ENCODE measurements at places on chromosomes 13 and 19. TPM values are rescaled to one million over a fixed set of nuclear protein-coding genes. Genes with fewer than 3 reads are reported as not detected.
A peak's percentile ranks its signal among the peaks of the same experiment; 100 is the strongest.

ZNF700 gene
- total RNA-seq, result 18.9 TPM

TPTE2 gene
- total RNA-seq, result not detected

CDC42EP5 gene
- total RNA-seq, result not detected

FLT3LG gene
- total RNA-seq, result 258 TPM

DAPK3 gene
- total RNA-seq, result 51.2 TPM

GRCh38 chr13:104823709-104824108 lies 1711.8 kb downstream of the EFNB2 start:
- H3K4me1 ChIP-seq, result no peaks in the 10 kb centered on the region
- no peaks in the 10 kb centered on the region for H3K36me3 ChIP-seq
- H3K4me3 ChIP-seq, result no peak overlapping the region
- H3K27ac ChIP-seq, result no peak overlapping the region

DNA sequence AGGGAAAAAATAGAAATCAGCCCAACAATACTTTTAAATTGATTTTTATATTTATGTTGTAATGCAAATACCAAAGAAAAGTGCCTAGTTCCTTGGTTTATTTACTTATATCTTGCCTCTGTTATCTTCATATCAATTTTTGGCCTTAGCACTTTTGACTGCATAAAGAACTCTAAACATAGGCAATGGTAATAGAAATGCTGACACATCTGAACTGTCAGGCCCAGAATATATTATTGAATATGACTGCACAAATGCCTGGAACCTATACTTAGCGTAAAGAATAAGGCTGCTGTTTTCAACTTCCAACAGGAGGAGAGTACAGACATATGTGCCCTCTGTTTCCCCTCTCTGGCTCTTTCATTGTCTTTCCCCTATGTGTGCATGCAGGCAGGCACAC lies 91.1 kb downstream of the DNAJC15 start:
- no peak overlapping the region for H3K27ac ChIP-seq
- DNase-seq, result no peak
- no peak overlapping the region for H3K4me3 ChIP-seq
- H3K36me3 ChIP-seq, result no peaks in the 10 kb centered on the region

DNA sequence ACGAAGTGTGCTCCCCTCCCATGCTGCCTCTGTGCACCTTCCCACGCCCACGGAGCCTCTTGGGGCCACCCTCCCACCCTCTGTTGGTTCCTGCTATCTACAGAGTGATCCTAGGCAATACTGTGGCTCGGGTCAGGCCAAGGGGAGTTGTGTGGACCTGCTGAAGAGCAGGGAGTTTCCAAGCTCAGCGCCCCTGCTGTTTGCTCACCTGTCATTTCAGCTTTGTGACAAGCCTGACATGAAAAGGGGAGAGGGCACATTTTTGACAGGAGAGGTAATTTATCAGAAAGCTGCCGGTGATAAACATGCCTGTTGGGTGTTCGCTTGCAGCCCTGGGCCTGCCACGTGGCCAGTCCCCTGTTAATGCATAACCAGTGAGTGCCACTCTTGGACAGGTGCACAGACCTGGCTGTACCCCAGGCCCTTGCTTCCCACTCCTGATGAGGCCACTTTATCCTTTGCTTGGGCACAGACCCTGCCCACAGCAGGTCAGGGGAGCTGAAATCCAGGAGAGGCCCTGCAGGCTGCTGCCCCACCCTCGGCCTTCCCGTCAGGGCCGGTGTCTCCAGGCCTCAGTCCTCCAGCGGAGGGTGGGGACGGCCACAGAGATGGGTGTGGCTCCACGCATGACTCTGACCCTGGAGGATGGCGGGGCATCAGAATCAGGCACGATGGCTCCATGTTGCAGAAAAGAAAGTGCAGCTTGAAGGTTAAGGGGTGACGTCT lies 201.5 kb upstream of the GPR12 start:
- no peak overlapping the region for H3K4me3 ChIP-seq
- no peaks in the 10 kb centered on the region for H3K4me1 ChIP-seq
- H3K27ac ChIP-seq, result no peak overlapping the region
- no peaks in the 10 kb centered on the region for H3K27me3 ChIP-seq
- H3K36me3 ChIP-seq, result no peaks in the 10 kb centered on the region

- no peak overlapping the region for H3K4me3 ChIP-seq
- H3K27ac ChIP-seq, result no peak overlapping the region
- H3K27me3 ChIP-seq, result no peaks in the 10 kb centered on the region
- DNase-seq, result no peak
- H3K36me3 ChIP-seq, result peaks cover 4% of the 10 kb centered on the region
Observed at GRCh38 chr19:45578861-45579260, 5.7 kb downstream of the OPA3 start.

DNA sequence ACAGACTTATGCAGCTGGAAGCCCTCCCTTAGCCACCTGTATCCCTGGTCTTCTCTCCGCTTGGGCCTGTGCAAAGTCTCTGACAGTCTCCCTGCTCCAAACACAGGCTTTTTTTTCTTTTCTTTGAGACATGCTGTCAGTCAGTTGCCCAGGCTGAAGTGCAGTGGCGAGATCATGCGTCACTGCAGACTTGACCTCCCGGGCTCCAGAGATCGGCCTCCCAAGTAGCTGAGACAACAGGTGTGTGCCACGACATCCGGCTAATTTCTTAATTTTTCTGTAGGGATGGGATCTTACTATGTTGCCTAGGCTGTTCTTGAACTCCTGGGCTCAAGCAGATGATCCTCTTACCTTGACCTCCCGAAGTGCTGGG lies 1.6 kb downstream of the MZF1 start:
- H3K27me3 ChIP-seq, result no peaks in the 10 kb centered on the region
- no peak for DNase-seq
- H3K27ac ChIP-seq, result no peak overlapping the region
- peaks cover 12% of the 10 kb centered on the region for H3K4me1 ChIP-seq
- H3K36me3 ChIP-seq, result peaks cover 5% of the 10 kb centered on the region

GRCh38 chr13:113819341-113819730 lies 44.5 kb downstream of the GAS6 start:
- H3K36me3 ChIP-seq, result peaks cover 3% of the 10 kb centered on the region
- H3K27me3 ChIP-seq, result peaks cover 10% of the 10 kb centered on the region
- no peak for DNase-seq
- H3K27ac ChIP-seq, result no peak overlapping the region

DNA sequence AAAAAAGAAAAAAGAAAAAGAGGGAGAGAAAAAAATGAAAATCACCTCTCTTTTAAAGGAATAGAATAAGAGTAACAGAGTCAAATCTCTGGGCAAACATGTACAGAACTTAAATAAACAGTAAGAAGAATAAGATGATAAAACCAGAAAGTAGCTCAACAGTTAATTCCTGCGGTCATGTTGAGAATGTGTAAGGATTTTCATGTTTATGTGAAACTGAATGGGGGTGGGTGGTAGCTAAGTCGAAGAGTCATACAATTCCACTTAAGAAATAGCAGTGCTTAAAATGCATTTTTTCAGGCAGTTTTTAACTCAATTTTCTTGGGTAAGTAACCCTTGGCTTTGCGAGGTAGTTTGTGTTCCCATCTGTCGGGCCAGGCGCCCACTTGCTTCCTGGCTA lies 60.9 kb downstream of the PEX11G start:
- no peaks in the 10 kb centered on the region for H3K4me1 ChIP-seq
- H3K4me3 ChIP-seq, result no peak overlapping the region
- no peaks in the 10 kb centered on the region for H3K27me3 ChIP-seq
- H3K36me3 ChIP-seq, result peaks cover 65% of the 10 kb centered on the region
- no peak overlapping the region for H3K27ac ChIP-seq
- DNase-seq, result no peak

- peaks cover 65% of the 10 kb centered on the region for H3K4me1 ChIP-seq
- no peaks in the 10 kb centered on the region for H3K36me3 ChIP-seq
- H3K27me3 ChIP-seq, result no peaks in the 10 kb centered on the region
- no peak for DNase-seq
Observed at GRCh38 chr19:2623798-2624197, 78.7 kb downstream of the GNG7 start.

GRCh38 chr19:708154-709143 lies at the start of gene PALM:
PALM (plus strand) TSS chr19:708935; CDS start chr19:709147, 212 bp downstream.
- H3K27ac ChIP-seq, result no peak within 1 kb of the TSS
- DNase-seq, result no peak
- peaks cover 17% of the 10 kb centered on the region for H3K4me1 ChIP-seq
- peaks cover 72% of the 10 kb centered on the region for H3K27me3 ChIP-seq
- H3K4me3 ChIP-seq, result peak within 1 kb of the TSS; percentile 23
- no peaks in the 10 kb centered on the region for H3K36me3 ChIP-seq

GRCh38 chr13:40651866-40652587 lies 14.4 kb downstream of the FOXO1 start:
- peak overlapping the region; percentile 6 for H3K4me3 ChIP-seq
- H3K4me1 ChIP-seq, result peaks cover 32% of the 10 kb centered on the region
- H3K27ac ChIP-seq, result peak overlapping the region; percentile 62
- DNase-seq, result no peak
- H3K36me3 ChIP-seq, result no peaks in the 10 kb centered on the region
- no peaks in the 10 kb centered on the region for H3K27me3 ChIP-seq

- DNase-seq, result no peak
- H3K27ac ChIP-seq, result no peak overlapping the region
- H3K36me3 ChIP-seq, result no peaks in the 10 kb centered on the region
- H3K27me3 ChIP-seq, result peaks cover 17% of the 10 kb centered on the region
- no peak overlapping the region for H3K4me3 ChIP-seq
Observed at GRCh38 chr13:99956473-99957349, 14.9 kb downstream of the ZIC5 start.

DNA sequence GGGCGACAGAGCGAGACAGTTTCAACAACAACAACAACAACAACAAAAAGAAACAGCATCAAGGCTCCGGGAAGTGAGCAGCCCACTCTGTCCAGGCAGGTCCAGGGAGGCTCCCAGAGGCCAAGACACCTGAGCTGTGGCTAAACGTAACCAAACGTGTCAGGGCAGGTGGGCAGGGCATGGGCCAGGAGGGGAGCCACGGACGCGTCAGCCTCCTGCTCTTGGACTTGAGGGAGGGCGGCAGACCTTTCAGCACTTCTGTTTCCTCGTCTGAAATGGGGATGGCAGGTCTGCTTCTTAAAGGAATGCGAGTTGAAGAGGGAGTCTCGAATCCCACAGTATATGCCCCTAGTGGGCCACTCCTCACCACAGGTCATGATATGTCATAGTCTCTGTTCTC lies 53.8 kb downstream of the MYO9B start:
- no peaks in the 10 kb centered on the region for H3K27me3 ChIP-seq
- H3K4me3 ChIP-seq, result no peak overlapping the region
- no peak for DNase-seq
- H3K4me1 ChIP-seq, result peaks cover 20% of the 10 kb centered on the region
- no peak overlapping the region for H3K27ac ChIP-seq

- H3K4me3 ChIP-seq, result no peak overlapping the region
- H3K4me1 ChIP-seq, result no peaks in the 10 kb centered on the region
- no peak overlapping the region for H3K27ac ChIP-seq
- DNase-seq, result no peak
Observed at GRCh38 chr19:11444059-11444458, 8.6 kb downstream of the PRKCSH start.

- no peak overlapping the region for H3K27ac ChIP-seq
- H3K27me3 ChIP-seq, result no peaks in the 10 kb centered on the region
Observed at GRCh38 chr13:37602733-37603381, 4.3 kb upstream of the POSTN start.

DNA sequence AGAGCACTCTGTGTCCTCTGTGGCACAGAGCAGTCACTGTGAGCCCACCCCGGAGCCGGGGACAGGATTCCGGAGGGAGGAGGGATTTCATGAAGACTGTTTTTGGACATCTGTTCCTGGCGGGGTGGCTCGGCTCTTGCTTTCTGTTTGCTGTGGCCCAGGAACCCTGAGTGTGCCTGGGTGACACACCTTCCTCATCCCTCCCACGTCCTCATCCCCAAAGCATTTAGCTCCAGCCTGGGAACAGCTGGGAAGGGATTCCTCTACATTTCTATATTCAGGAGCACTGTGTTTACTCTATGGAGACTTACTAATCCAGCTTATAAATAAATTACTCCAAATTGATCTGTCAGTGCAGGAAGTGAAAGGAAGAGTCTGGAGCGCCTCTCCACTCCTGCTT lies 97.8 kb upstream of the UBL3 start:
- peaks cover 13% of the 10 kb centered on the region for H3K4me1 ChIP-seq
- H3K4me3 ChIP-seq, result no peak overlapping the region
- H3K27ac ChIP-seq, result no peak overlapping the region
- H3K27me3 ChIP-seq, result no peaks in the 10 kb centered on the region
- DNase-seq, result no peak
- H3K36me3 ChIP-seq, result no peaks in the 10 kb centered on the region

DNA sequence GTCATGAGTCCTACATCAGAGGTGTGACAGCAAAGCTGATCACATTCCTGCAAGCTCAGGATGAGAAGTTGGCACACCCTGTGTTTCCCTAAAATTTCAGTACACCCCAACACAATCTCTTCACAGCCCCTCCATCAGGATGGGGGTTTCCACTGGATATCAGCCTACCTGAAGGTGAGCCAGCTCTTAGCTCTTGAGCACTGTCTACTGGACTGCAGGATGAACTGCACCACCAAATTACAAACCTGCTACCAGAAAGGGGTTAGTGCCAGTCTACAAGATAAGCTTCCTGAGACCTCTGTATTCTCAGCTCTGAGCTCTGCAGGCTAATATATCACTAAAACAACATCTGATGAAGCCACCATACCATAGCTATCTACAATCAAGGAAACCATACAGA lies 1616.2 kb upstream of the SPRY2 start:
- H3K27ac ChIP-seq, result no peak overlapping the region
- H3K36me3 ChIP-seq, result no peaks in the 10 kb centered on the region
- no peak overlapping the region for H3K4me3 ChIP-seq
- DNase-seq, result no peak
- no peaks in the 10 kb centered on the region for H3K4me1 ChIP-seq

DNA sequence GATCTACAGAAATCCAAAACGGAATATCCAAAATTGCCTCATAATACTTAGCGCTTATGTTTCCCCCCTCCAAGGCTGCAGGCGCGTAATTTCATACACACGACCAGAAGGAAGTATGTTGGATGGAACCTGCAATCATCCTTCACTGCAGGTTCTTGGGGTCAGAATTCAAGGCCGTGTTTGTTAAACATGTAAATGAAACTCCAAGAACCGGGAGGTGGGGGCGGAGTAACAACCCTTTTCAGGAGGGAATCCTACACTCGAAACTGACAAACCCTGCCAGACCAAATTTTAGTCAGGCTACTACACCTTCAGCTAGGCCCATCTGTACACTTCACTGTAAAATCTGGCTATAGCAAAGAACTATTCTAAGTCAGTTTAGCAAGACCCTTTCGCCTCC lies 1.3 kb downstream of the ZNF607 start:
- peaks cover 16% of the 10 kb centered on the region for H3K4me1 ChIP-seq
- no peak overlapping the region for H3K4me3 ChIP-seq
- DNase-seq, result no peak

- H3K27ac ChIP-seq, result no peak overlapping the region
- no peaks in the 10 kb centered on the region for H3K4me1 ChIP-seq
- H3K36me3 ChIP-seq, result no peaks in the 10 kb centered on the region
- H3K27me3 ChIP-seq, result no peaks in the 10 kb centered on the region
Observed at GRCh38 chr13:31675440-31675953, 63.8 kb upstream of the RXFP2 start.

GRCh38 chr19:50909240-50910070 lies 1.7 kb downstream of the KLK4 start:
- H3K27ac ChIP-seq, result no peak overlapping the region
- H3K4me3 ChIP-seq, result no peak overlapping the region
